IMR-90 (cell line): ENCODE measurements at places on chromosomes 1 and 21. TPM values are rescaled to one million over a fixed set of nuclear protein-coding genes. Genes with fewer than 3 reads are reported as not detected.
A peak's percentile ranks its signal among the peaks of the same experiment; 100 is the strongest.

GRCh38 chr1:47409311-47410067, 6.6 kb upstream of the FOXE3 start:
- peak; percentile 84 for DNase-seq

- peak; percentile 57 for DNase-seq
These were observed 121.6 kb downstream of the PTBP2 start for GRCh38 chr1:96843196-96843595.

The OR2T35 gene
- total RNA-seq: not detected in 2 replicates

DNA sequence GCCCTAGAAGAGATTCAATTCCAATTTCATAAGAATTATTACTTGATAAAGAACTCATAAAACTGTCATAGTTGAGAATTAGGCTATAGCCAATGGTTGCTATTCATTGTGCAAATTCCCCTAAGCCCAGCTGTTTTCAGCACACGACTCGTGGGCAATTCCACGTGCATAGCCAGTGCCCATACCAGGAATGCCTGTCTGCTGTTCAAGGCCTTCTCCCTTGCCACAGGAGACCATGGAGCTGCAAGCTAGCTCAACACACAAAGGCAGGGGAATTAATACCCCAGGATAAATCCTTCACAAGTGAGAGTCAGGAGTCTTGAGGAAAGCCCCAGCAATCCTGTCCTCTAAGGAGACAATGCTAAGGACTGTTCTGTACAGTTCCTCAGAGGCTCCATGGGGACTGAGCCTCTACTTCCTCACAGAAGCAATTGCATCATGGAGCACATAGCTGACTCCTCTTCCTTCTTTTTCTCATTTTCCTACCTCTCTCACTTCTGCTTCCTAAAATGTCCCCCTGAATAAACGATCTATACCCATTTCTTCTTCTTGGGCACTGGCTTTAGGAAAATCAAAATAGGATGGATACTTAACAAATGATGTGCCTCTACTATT, 19.1 kb upstream of the CHRM3 start:
- no peak for DNase-seq

DNA sequence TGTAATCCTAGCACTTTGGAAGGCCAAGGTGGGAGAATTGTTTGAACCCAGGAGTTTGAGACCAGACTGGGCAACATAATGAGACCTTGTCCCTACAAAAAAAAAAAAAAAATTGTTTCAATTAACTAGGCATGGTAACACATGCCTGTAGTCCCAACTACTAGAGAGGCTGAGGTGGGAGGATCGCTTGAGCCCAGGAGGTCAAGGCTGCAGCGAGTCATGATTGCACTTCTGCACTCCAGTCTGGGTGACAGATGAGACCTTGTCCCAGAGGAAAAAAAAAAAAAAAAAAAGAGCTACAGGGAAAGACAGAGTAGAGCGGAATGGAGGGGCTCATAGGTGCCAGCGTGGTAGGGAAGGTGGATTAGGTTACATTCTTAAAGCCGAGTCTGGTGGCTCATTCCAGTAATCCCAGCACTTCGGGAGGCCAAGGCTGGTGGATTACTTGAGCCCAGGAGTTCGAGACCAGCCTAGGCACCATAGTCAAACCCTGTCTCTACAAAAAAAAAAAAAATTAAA, 21.0 kb upstream of the PADI6 start:
- DNase-seq: no peak

The MYOC gene
- not detected in 2 replicates for total RNA-seq
